Stimulated activated CD4-positive, alpha-beta T cell treated with anti-CD3 and anti-CD28 coated beads, Interleukin-15, amount 100 ng/mL, for 1 hour (primary cell): ENCODE measurements at places on chromosomes 11 and 22.

- no peak for DNase-seq
Observed at GRCh38 chr11:2621894-2622293, 77.9 kb downstream of the KCNQ1OT1 start.

DNA sequence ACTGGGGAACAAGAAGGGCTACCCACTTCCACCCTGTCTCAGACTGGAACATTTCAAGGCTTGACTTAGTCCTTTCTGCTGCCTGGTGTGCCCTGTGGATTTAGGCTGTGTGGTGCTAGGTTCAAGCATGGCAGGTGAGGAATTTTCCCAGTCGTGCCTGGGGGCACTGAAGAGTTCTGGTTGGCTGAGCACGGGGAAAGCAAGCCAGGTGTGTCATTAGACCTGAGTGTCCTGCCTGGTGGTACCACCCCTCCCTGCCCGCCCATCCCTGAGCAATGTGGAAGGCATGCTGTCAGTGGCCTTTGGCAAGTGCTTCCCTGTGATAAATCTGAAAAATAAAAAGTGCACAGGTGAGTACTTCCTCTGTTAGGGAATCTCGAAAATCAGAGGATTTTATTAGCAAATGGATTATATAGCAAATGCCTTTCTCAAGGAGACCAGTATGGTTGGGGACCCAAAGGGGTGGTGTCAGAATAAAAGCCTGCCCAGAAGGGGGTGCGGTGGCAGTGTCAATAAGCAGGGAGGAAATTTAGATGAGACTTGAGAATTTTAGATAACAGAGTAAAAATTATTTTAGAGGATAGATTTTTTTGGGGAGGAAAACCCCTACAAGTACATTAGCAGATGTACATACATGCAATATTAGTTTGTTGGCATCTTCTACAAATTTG is 22.8 kb downstream of the TEAD1 start:
- DNase-seq = no peak

GRCh38 chr11:118106789-118107335 is 20.1 kb upstream of the SMIM35 start:
- DNase-seq = no peak

GRCh38 chr11:119742263-119742861 is 13.4 kb upstream of the NECTIN1 start:
- DNase-seq = no peak

- DNase-seq = no peak
Observed at GRCh38 chr11:120057028-120057330, 80.9 kb downstream of the TRIM29 start.

DNA sequence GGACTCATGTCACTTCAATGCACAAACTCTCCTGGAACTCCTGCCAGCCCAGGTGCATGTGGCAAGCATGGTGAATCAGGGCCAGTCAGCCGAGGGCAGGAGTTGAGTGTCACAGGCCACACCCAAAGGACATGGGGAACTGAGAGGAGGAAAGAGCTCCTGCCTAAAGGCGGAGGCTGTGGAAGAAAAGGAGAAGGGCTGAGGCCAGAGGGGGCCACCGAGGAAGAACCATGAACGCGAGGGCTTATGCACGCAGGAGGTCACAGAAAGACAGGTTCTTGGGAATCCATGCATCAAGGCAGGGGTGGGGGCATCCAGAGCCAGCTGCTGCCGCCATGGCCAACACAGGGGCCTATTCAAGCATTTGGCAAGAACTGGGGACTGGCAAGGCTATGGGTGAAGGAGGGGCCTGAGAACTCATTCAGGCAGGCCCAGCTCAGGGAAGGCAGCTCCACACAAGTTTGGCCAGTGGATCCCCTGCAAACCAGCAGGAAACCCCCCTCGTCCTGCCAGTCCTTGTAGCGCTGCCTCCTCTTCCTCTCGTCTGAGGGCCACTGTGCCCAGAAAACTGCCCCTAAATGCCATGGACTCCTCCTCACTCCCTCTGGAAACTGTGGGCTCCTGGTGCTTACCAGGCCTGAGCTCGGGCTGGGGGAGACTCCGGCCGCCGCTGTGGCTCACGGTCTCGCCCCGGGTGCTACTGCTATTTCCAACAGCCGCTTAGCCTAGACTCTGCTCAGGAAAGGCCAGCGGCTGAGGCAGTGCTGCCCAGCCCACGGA is 15.4 kb downstream of the PPM1F start:
- DNase-seq = no peak

DNA sequence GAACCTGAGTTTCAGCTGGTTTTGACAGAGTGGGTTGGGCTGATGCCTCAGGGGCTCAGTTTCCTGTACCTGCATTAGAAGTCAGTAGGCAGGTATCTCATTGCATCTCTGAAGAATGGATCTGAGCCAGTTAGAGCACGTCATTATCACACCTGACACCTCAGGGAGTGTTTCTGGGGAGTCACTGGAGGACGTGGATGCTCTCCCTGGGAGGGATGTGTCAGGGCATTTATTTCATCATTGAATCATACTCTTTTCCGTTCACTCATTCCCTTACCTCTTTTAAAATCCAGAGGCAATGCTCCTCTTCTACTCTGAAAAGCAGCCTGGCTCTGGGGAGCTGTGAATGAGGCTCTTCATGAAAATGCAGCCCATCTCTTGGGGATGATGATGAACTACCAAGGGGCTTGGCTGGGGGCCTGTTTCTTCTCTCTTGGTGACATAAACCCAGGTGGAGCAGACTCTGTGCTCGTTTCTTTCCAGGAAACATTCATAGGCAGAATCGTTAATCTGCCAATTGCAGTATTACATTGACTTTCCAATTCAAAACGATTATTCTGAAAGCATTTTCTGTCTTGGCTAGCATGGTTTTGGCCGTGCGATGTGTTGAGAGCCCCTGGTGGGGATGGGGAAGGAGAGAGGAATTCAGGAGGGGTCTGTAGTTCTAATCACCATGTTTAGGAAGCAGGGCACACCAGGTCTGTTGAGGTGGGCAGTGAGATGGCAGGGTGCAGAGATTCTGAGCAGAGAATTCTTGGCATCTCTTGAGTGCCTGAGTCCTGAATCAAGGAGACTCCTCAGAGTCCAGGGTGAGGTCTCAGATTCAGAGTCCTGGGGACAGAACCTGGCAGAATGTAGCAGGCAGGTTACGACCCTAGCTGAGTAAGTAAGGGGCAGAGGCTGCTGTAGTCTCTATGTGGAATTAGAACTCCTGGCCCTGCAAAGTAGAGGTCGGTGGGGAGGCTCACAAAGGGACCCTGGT is 12.6 kb downstream of the PARVA start:
- DNase-seq = no peak

GRCh38 chr11:107157809-107158187 is 139.5 kb upstream of the GUCY1A2 start:
- DNase-seq = no peak

DNA sequence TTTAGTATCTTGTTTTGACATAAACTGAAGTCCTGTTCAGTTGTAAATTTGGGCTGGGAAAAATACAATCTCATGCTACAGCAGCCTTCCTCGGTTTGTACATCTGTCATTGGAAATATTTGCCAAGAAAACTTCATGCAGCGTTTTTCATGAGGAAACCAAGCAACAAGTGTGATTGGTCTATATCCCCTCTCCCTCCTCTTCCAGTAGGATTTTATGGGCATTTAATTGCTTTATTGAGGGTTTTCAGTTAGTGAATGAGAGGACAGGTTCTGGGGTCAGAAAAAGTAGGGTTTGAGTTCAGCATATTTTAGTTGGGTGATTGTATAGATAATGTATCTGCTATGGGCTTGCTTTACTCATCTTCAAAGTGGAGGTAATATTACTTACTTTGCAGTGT is 90.1 kb upstream of the RAG2 start:
- DNase-seq = no peak
